M059J (cell line): ENCODE measurements at places on chromosomes 11 and 22.

- DNase-seq, result no peak
These were observed 54.1 kb downstream of the GRIK4 start for GRCh38 chr11:120565466-120566155.

DNA sequence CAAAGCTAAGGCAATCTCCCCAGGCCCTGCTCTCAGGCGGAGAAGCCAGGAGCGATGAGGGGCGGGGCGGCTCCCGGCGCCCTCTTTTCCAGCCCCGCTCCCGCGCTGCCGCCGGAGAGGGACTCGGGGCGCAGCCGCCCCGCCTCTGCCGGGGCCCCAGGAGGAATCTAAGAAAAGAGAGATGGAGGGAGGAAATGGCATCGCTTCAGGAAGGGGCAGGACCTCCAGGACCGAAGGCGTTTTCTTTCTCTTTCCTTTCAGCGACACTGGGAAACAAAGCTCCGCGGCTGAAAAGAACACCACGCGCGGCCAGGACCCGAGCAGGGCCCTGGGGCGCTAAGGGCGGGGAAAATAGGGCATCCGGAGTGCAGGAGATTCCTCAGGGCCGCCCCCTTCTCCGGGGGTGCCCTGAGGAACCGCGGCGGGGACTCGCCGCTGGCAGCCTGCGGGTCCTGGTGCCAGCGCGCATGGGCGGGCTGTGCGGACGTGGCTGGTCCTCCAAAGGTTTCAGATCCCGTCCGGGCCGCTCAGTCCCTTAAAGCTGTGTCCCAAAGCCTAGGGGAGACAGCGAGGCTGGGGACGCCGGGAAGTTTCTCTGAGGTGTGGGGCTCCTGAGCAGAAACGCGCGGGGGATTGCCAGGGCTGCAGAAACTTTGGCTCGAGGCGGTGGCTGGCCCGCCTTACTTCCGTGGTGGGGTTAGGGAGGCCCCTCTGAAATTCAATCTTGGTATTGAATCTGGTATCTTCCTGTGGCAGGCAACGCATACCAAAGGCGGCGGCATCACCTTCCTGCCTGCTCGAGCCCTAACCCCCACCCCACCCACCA, 2.8 kb upstream of the BSX start:
- peak; percentile 53 for DNase-seq

DNA sequence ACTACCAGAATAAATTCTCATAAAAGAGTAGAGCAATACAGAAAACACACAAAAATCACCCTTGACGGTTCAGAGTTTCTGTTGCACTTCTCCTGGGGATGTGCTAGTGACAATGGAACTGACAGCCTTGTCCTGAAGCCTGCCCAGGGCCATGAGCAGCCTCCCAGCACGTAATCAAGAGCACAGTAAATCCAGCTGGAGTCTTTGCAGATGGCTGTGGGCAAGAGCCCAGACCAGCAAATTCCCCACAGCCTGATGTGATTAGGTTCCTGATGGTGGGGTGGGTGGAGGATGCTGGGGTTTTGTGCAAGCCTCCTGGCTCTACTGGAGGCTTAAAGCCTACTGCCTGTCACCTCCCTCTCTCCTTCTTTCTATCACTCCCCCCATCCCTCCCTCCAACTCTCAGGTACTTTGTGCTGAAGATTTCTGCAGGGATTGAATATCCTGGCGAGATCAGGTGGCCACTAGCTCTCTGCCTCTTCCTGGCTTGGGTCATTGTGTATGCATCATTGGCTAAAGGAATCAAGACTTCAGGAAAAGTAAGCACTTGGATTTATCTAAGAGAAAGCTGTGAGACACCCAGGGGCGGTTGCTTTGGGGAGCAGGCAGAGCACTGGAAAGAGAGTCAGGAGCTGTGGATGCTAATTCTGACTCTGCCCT, 18.1 kb downstream of the SLC6A5 start:
- DNase-seq, result no peak

GRCh38 chr11:57647960-57648800, 1.5 kb downstream of the YPEL4 start:
- peak; percentile 42 for DNase-seq

DNA sequence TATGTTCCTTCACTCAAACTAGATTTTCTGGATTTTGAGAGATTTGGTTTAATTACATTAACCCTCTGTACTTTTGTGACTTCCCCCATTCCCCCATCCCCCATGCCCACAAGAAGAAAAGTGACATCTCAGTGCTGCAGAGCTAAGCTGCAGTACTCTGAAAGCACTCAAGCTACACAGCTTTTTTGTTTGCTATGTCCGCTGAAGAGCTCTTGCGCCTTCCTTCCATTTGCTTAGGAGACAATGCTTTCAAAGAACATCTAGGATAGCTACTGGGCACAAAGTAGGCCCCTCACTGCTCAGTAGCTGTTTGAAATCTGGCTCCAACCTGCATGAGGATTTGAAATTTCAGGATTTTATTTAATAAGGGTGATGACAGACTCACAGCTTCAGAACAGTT, 69.7 kb downstream of the SLC17A6 start:
- DNase-seq, result no peak

- DNase-seq, result no peak
These were observed 102.7 kb downstream of the ABTB2 start for GRCh38 chr11:34255101-34255500.

- no peak for DNase-seq
These were observed 255.2 kb downstream of the MN1 start for GRCh38 chr22:27546157-27546935.

DNA sequence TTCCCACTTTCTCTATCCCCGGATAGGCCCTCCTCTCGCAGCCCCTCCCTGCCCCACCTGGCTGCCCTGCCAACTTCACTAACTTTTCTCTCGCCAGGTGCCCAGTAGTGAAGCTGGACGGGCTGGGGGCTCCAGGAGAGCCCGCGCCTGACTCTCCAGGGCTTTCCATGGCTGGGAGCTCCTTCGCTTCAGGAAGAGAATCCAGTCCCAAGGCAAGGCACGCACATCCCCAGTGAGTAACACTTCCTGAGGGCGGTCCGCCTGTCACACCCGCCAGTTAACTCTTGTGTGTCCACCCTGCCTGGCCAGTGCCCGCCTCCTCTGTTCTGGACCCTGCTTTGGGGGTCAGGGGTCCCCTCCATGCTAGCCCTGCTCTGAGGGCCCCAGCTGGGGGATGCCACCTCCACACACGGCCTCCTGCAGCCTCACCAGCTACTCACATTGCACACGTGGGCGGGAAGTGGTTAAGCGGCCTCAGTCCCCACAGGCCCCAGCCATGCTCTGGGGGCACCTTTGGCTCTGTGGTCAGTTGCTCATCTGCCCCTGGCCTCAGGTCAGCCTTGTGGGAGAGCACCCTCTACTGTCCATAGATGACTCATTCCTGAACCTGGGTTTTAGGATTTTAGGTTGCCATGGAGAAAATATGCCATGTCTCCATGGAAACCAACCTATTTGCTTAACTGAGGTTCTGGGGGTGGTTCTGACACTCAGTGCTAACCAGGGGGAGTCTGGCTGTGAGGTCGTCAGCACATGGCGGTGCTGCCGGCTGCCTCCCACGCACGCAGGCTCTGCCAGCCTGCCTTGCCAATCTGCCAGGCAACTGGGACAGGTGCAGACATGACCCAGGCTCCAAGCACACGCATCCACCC, at the start of gene RIN1:
Gene RIN1 (minus strand): TSS at position 201 of the 869 bp plus-strand sequence. CDS start 32 bp downstream, at position 169.
- DNase-seq, result peak; percentile 100
